GM12864 (cell line): ENCODE measurements at places on chromosomes 6 and 20.

DNA sequence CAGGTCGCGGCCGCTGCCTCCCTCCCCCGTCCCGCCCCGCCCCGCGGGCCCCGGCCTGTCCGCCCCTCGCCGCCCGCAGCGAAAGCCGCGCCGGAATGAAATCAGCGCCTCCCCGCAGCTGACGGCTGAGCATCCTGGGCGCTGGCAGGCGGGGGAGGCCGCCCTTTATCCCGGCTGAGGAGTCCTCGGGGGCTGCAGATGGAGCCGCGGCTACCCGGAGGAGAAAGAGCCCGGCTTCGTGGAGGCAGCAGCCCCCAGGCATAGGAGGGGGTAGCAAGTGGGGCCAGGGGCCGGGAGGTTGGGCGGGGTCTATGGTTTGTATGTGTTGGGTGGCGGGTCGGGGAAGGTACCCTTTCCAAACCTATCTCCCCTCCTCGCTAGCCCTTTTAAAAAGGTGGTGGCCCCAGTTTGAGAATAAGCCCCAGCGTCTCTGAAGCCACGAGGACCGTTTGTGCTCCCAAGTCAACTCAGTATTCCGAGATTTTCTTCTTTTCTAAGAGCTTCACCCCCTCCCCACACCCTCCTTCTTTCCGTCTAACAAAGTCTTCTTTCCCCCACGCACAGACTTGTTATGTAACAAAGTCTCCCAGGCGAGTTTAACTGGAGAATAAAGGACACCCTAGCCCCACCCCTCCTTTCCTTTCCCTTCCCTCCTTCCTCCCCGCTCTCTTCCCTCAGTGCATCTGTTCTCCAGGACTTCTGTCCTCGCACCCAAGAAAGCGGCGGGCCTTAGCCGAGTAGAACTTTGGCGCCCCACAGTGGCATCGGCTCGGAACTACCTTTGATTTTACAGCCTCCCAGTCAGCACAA lies 11.0 kb downstream of the POU3F2 start:
- peak; percentile 22 for DNase-seq

DNA sequence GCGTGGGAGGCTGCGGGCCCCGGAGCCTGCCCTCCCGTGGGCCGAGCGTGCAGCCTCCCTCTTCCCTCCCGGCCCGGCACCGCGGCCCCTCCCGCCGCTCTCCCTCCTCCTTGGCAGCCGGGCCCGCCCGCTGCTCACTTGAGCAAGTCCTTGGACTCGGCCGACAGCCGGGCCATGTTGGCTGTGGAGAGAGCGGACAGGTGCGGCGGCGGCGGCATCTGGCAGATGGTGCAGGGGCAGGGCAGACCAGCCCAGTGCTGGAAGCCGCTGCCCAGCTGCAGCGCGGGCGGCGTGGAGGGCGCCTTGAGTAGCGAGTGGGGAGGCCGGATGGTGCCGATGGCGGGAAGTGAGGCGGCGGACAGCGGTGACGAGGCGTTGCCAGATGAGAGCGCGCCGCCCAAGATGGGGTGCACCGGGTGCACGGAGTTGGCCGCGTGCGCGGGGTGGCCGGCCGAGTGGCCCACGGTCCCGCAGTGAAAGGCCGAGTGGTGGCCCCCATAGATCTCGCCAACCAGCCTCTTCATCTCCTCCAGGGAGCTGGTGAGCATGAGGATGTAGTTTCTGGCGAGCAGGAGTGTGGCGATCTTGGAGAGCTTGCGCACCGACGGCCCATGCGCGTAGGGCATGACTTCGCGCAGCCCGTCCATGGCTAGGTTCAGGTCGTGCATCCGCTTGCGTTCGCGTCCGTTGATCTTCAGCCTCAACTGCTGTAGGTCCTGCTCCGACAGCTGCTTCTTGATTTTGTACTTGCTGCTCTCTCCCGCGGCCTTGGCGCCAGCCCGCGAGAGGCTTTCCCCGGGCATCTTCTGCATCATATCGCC lies 766 bp downstream of the OLIG3 start:
- DNase-seq, result no peak

GRCh38 chr6:125154761-125155135 lies 1.2 kb downstream of the TPD52L1 start:
- DNase-seq, result no peak

DNA sequence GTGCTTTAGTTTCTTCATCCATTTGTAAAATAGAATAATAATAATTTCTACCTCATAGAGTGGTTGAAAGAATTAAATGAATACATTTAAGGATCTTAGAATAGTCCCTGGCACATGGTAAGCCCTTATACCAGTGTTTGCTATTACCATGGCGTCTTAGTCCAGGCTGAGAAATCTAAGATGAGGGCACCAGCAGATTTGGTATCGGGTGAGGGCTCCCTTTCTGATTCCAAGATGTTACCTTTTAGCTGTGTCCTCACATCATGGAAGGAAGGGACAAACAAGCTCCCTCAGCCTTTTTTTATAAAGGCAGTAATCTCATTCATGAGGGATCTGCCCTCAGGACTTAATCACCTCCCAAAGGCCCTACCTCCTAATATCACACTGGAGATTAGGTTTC lies 123.9 kb upstream of the FOXO3 start:
- DNase-seq, result no peak

DNA sequence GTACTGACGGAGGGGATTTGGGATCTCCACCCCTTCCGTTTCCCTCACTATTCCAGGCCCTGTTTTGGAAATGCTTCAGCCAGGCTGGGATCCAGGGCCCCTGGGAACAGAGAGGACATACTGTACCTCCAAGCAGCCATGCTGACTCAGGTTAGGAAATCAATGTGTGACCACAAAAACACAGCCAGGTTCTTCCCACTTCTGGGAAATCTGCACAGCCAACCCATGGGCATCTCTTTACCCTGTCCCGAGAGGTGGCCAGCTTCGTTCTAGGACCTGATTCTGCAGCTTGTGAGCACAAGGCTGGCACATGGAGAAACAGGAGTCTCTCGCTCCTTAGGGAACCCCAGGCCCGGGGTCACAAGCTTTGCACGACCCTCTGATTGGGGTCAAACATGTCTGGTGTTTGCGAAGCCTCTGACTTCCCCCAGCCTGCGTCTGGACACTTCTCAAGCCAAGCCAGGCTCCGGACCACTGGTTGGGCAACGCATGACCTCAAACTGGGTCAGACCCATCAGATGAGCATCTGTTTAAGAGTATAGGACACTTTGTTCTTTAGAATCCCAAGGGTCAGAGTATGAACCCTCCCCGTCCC lies 8.3 kb upstream of the TTPAL start:
- no peak for DNase-seq

- no peak for DNase-seq
Observed at GRCh38 chr20:51541189-51542032, 1.1 kb downstream of the NFATC2 start.

- DNase-seq, result no peak
Observed at GRCh38 chr6:169451065-169451838, 197.6 kb upstream of the THBS2 start.

- no peak for DNase-seq
Observed at GRCh38 chr20:56373942-56374341, 15.2 kb downstream of the FAM210B start.

- no peak for DNase-seq
Observed at GRCh38 chr20:33391722-33392415, 9.4 kb downstream of the CDK5RAP1 start.

- no peak for DNase-seq
Observed at GRCh38 chr6:135022050-135022697, 32.4 kb downstream of the HBS1L start.

DNA sequence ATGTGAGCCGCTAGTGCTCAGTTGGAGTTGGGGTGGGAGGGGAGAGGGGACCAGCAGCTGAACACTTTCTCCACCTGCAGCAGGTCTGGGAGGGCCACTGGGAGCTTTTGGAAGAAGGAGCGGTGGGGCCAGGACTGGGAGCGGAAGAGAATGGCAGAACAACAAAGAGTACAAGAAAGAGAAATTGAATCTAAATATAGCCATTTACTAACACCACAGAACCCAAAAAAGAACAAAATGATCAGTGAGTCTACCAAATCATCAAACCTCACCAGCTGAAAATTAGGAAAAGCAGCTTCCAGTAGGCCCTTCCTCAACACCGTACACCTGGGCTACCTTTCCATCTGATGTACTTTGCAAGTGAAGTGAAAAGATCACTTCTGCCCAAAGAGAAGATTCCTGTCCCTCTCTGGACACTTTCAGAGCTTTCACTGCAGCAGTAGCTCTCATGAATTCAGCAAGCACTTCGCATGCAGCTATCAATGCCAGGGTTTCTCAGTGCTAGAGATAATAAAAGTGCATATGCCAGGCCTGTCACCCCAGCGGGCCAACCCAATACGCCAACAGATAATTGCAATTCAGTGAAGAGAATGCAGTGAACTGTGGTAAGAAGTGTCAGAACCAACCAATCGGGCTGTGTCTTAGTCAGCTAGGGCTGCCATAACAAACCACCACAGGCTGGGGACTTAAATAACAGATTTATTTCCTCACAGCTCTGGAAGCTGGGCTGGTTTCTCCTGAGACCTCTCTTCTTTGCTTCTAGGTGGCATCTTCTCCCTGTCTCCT lies 597 bp downstream of the LY86 start:
- DNase-seq, result no peak

DNA sequence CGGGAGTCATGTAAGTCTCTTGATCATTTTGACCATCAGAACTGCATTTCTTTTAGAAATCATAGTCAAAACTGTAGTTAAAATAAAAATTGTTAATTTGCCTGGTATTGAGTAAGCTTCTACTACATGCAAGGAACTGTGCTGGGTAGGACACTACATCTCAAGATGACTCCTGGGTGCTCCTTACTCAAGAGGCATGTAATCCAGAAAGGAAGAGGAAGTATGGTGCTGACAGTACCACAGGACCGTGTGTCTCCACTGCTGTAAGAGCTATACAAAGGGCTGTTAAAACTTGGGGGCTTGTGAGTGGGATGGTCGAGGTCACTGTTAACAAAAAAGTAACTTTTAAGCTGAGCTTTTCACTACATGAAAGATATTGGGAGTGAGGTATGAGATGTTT lies 508.3 kb upstream of the SOX4 start:
- DNase-seq, result no peak

DNA sequence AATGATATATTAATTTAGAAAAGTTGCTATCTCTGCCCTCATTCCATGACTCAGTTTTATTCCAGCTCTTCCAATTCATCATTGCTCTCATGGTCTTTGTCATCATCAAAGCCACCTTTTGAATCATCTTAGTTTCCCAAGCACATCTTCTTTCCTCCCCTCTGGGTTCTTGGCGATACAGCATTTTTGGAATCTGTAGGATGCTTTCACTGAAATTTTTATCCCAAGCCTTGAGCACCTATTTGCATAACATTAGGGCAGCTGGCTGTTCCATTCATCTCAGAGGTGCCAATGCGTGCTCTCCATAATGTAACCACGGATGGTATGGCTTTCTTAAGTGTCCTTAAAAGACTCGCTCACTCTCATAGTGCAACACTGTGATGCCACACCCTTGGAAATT lies 100.4 kb downstream of the SNX5 start:
- DNase-seq, result no peak

DNA sequence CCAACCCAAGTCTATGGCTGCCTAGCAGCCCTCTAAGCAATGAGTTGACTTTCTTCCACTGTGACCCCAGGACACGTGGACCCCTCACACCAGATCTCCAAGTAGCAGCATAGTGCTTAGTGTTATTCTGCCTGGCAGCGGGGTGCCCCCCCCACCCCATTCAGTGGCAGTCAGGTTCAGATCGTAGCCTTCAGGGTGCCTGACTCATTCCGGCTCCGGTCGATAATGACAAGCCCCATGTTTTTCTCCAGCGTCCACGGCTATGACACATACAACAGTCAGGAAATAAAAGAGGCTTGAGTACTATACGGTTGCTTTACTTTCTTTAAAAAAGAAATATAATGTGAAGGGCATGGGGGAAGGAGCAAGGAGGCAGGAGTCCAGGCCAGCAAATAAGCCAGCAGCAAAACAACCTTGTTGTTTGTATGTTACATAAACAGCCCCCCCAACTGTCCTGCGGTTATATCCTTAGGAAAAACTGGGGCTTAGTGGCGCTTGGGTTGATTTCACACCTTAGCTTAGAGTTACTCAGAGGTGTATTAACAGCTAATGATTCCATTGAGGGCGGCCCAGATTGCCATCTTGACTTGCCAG lies 23.1 kb downstream of the GNAS start:
- DNase-seq, result no peak

DNA sequence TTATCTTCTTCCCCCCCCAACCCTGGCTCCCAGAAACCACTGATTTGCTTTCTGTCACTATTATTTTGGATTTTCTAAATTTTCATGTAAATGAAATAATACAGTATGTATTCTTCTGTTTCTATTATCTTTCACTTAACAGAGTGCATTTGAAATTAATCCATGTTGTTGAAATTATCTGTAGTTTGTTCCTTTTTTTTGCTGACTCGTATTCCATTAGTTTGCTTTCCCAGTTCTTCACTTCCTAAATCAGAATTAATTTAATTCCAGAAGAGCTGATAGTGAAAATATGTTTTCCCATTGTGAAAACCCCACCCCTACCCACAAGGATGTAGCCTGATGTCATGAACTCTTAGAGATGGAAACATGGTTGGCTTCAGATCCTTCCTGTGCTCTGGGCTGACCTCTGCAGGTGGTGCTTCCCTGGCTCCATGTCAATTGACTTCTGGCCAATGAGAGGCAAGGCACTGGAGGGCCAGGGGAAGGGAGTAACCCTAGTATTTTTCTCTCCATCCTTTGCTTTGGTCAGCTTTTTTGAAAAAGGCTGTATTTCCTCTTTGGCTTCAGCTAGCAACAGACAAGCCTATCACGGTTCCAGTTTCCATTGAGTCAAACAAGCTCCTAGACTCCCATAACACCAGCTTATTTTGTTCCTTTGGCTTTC lies 244.4 kb upstream of the HSF2 start:
- DNase-seq, result no peak

GRCh38 chr6:87837876-87838275 lies 135.8 kb upstream of the AKIRIN2 start:
- DNase-seq, result no peak

GRCh38 chr6:161522276-161522675 lies 248.4 kb upstream of the AGPAT4 start:
- DNase-seq, result no peak

GRCh38 chr6:105744815-105745214 lies 341.3 kb upstream of the PRDM1 start:
- DNase-seq, result no peak

DNA sequence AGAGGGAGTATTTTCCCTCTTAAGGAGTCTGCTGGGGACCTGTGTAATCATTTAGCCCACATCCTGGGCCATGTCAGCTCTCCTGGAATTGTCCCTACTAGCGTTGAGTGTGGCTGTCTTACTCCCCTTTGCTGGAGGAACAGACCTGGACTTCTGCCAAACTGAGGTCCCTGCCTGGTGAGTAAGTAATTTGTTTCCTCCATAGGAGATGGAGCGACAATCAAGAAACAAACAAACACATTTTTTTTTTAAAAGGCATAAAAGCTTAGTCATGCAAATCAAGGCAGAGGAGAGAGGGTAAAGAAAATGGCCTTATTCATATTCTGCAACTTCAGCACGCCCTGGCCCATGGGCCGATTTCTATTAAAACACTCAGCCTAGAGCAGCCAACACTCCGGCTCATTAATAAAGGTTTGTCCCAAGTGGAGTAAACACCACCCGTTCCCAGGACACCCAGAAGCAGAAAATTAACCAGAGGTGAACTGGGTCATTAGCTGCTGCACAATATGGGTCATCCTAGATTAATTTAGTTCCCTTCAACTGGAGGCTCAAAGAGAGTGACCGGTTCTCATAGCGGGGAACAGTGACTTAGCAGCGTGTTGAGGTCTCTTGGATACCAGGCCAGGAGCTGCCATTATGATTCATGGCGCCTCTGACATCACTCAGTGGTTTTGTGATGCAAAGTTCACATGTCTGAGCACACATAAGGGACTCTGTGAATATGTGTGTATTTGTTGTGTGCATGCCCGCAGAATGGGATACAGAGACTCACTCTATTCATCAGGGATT lies 165.0 kb upstream of the SULF2 start:
- DNase-seq, result no peak

GRCh38 chr20:48031122-48031521 lies 245.8 kb upstream of the SULF2 start:
- no peak for DNase-seq
